ENCODE measurements at places on chromosomes 12 and 14.
A peak's percentile ranks its signal among the peaks of the same experiment; 100 is the strongest.

- peaks cover 8% of the 10 kb centered on the region for H3K4me1 ChIP-seq
- no peak overlapping the region for H3K4me3 ChIP-seq
- peaks cover 15% of the 10 kb centered on the region for H3K27me3 ChIP-seq
- peaks cover 4% of the 10 kb centered on the region for H3K36me3 ChIP-seq
- no peak for DNase-seq
Measured at GRCh38 chr12:8676651-8677050, 14.0 kb upstream of the MFAP5 start.

- no peak for DNase-seq
- no peak overlapping the region for H3K27ac ChIP-seq
- no peak overlapping the region for H3K4me3 ChIP-seq
- H3K36me3 ChIP-seq: no peaks in the 10 kb centered on the region
Measured at GRCh38 chr14:101001311-101002069, 98.0 kb upstream of the RTL1 start.

DNA sequence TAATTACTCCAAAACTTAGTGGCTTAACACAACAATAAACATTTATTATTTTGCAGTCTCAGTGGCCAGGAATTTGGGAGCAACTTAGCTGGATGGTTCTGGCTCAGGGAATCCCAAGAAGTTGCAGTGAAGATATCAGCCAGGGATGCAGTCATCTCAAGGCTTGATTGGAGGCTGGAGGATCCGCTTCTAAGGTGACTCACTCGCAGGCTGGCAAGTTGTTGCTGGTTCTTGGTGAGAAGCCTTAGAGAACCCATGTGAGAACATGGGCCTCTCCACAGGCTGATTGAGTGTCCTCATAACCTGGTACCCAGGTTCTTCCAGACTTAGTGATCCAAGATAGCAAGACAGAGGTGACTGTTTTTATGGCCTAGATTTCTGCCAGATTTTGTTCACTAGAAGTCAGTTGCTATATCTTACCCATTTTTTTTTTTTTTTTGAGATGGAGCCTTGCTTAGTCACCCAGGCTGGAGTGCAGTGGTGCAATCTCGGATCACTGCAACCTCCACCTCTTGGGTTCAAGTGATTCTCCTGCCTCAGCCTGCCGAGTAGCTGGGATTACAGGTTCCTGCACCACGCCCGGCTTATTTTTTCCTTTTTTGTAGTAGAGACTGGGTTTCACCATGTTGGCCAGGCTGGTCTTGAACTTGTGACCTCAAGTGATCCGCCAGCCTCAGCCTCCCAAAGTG, 32.5 kb downstream of the BRMS1L start:
- H3K4me3 ChIP-seq: no peak overlapping the region
- H3K27ac ChIP-seq: peak overlapping the region; percentile 1
- peaks cover 25% of the 10 kb centered on the region for H3K36me3 ChIP-seq
- peaks cover 16% of the 10 kb centered on the region for H3K4me1 ChIP-seq
- DNase-seq: no peak

- no peaks in the 10 kb centered on the region for H3K27me3 ChIP-seq
- H3K27ac ChIP-seq: peak overlapping the region; percentile 32
- no peak for DNase-seq
- no peaks in the 10 kb centered on the region for H3K36me3 ChIP-seq
- H3K4me1 ChIP-seq: peaks cover 16% of the 10 kb centered on the region
Measured at GRCh38 chr14:100442036-100442435, 118.9 kb downstream of the SLC25A47 start.

GRCh38 chr12:21369141-21369980, 3.3 kb upstream of the IAPP start:
- no peak overlapping the region for H3K4me3 ChIP-seq
- peaks cover 4% of the 10 kb centered on the region for H3K27me3 ChIP-seq
- no peaks in the 10 kb centered on the region for H3K36me3 ChIP-seq
- no peak for DNase-seq
- H3K4me1 ChIP-seq: peaks cover 10% of the 10 kb centered on the region

DNA sequence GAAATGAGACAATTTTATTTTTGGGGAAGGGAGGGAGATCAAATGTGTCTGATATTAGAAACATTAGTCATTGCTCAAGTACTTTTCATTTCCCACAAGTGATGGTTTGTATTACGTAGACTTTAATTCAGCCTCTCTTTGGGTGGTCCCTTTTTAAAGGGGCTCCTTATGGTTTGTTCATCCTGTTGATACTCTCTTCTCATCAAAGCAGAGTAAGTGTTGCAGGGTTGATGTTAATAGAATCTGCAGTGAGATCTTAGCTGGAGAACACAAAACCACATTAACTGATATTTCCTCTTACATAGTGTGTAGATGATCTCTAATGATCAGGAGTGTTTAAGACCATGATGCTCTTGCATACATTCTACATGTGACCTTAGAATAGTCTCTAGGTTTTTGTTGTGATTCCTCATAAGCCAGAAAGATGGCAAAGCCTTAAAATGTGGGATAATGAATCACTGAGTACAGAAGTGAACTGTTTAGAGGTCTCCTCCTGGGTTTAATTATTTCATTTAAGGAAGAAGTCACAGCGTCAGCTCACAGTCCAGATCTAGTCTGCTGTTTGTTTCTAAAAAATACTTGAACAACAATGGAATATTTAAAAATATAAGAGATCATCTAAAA, 87.4 kb upstream of the PTPRR start:
- no peaks in the 10 kb centered on the region for H3K4me1 ChIP-seq
- no peaks in the 10 kb centered on the region for H3K27me3 ChIP-seq
- H3K36me3 ChIP-seq: no peaks in the 10 kb centered on the region
